ENCODE measurements at places on chromosomes 16 and 17.

- no peak for DNase-seq
Measured at GRCh38 chr17:52505601-52506000, 347.1 kb upstream of the CA10 start.

DNA sequence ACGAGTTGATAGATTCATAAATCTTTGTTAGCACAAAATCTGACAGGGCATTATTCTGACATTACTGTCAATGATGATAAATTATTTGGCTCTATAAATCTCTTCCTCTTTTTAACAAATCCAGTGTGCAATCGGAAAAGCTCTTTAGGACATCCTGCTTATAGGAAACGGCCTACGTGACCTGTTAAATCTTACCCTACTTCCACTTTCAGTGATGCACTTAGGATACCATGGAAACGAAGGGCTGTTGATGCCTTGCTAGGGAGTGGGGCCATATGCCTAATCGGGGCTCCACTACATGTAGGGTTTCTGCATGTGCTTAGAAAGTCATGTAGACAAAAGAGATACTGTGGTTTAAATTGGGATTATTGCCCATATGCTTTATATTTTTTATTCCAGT lies 27.2 kb downstream of the ZNF594 start:
- no peak for DNase-seq

- no peak for DNase-seq
Measured at GRCh38 chr16:87464691-87465300, 28.0 kb downstream of the ZCCHC14 start.

DNA sequence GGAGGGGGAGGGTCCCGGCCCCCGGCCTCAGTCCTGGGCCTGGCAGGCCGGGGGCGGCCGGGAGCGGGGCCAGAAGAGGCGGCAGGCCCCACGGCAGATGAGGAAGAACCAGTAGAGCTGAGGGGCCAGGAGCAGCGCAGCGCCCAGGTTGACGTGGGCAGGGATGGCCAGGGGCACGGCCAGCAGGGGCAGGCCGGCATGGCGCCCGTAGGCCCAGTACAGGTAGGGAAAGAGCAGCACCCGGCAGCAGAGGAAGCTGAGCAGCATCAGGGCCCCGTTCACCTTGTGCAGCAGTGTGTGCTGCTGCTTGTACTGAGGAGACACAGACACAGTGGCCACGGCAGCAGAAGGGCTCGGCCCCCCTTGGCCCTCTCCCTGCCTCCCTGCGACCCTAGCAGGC lies 2.2 kb downstream of the C16orf92 start:
- no peak for DNase-seq

DNA sequence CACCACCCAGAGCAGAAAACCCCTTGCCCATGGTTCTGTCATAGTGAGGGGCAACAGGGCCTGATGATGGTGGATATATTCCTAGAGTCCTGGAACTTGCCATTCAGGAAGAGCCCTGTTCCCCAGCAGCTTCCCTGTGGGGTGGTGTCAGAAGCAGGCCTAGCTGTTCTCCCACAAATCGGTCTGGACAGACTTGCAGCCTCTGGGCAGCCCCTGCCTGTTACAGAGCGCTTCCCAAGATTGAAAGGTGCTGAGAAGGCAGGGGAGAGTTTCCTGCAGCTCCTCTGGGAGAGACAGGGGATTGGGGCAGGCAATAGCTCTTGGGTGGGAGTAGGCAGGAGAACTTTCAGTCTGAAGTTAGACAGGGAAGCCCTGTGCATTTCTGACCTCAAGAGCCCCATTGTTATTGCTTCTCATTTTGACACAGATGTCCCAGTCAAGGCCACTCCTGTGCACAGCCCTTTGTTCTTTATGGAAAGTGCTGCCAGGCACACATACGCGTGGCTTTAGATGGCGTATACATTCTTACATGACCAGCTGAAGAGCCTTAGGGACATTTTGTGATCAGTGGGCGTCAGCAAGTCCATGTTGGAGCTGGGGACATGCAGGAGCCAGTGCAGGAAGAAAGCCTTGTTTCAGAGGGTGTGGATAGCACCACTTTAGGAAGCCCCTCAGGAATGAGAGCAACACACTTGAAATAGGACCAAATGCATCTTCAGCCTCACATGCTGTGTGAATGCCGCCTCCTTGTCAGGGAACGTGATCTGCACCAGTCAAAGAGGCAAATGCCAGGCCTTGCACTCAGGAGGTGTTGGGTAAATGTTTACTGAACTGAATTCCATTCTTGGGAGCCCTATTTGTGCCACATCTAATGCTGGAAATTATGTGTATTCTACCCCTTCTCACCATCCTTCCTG lies 67.5 kb downstream of the GNAO1 start:
- DNase-seq: no peak

DNA sequence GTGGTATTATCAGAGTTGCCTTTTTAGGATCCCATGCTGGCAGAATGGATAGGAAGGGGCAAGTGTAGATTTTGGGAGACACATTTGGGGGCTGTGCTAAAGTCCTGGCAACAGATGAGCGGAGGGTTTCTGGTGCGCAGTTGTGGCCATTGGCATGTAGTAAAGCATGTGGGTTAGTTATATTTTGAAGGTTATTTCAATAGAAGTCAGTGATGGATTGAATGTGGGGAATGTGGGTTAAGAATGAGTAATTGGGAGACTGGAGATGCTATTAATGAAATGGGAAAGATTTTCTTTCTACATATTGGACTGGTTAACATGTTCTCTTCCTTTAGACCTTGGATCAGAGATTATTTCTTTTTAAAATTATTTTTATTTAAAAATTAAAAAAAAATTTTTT lies 10.0 kb downstream of the DUS2 start:
- DNase-seq: no peak

DNA sequence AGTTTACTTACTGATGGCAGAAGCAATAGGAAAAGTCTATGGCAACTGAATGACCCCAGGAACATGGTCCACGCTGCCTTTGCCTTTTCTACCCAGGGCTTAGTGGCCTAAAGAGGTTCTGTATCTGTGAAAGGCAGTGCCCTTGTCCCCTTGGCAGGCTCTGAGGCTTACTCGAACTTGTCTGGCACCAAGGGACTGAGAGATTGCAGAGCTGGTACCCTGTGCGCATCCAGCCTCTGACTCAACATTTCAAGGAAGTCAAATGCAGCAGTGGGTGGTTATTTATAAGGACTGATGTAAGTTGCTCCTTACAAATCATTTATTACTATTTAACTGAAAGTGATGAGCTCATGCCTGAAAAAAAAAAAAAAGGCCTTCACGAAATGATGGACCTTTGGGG lies 299.9 kb upstream of the MYOCD start:
- DNase-seq: no peak

- DNase-seq: no peak
Measured at GRCh38 chr17:45338996-45339535, 22.2 kb upstream of the MAP3K14 start.

DNA sequence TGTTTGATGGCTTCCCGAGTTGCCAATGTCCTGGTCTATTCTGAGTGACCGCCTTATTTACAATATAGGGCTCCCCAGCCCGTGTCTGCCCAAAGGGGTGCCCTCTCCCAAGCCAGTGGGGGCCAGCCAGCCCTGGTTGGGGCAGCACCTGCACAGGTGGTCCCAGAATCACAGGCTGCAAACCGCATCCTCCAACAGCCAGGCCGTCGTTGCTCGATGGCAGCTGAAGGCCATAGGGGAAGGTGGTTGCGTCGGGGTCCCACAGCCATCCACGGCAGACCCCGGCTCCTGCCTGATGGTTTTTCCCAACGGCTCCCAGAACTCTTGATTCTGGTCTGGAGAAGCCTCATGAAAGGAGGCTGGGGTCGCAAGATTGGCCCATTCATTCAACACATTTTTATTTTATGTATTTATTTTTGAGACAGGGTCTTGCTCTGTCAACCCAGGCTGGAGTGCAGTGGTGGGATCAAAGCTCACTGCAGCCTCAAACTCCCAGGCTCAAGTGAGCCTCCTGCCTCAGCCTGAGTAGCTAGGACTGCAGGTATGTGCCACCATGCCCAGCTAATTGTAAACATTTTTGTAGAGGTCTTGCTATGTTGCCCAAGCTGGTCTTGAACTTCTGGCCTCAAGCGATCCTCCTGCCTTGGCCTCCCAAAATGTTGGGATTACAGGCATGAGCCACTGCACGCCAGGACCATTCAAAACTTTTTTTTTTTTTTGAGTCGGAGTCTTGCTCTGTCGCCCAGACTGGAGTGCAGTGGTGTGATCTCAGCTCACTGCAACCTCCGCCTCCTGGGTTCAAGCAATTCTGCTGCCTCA lies 79.0 kb upstream of the TOB1 start:
- no peak for DNase-seq
